ENCODE measurements at places on chromosomes 11 and 22.

GRCh38 chr22:24355574-24355973 lies 71.8 kb upstream of the ADORA2A start:
- no peak for DNase-seq

DNA sequence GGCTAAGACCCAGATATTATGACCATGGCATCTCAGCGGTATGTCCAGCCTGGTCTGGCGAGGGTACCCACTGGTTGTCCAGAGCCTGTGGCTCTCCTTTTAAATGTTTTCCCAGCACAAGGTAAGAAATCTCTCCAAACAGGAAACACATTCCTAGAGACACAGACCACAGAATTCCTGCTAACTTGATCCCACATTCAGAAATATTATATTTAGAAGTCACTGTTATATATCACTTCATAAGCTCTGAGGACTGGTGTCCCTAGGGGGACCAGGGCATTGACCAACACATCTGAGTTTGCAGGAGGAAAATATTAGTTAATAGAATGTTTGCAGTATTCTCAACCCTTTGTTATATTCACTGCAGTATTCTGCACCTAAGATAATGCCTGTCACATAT lies 23.1 kb downstream of the TMPRSS13 start:
- no peak for DNase-seq

- no peak for DNase-seq
Measured at GRCh38 chr11:128785141-128785540, 82.0 kb downstream of the KCNJ1 start.

DNA sequence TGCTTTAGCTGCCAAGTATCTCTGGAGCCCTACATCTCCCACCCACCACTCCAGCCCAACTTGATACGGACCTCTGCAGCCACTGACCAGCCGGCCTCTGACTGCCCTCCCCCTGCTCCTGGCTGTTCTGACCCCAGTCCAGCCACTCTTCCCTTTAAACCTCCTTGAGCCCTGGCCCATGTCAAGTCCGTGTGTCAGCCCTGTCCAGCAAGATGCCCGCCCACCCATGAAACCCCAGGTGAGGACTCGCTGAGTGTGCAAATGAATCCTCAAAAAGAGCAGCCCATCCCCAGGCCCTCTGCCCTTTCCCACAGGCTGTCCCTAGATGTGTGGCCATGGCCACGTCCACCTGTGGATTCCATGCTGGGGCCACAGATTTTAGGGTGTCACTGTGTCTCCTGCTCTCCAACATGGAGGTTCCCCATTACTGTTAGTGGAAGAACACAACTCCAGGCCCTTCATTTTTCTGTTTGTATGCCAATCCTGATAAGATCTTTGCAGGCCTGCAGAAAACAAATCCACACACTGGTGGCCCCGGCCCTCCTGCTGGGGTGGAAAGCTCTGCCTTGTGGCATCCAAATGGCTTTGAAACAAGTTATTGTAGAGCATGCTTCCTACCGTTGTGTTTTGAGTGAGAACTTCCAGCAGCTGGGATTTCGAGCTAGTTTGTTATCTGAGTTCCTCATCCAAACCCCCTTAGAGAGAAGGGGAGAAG lies 22.7 kb upstream of the ADORA2A start:
- no peak for DNase-seq

- no peak for DNase-seq
Measured at GRCh38 chr11:133966921-133967598, 10.3 kb upstream of the IGSF9B start.

- DNase-seq = no peak
Measured at GRCh38 chr11:69227271-69227670, 66.7 kb upstream of the MYEOV start.

DNA sequence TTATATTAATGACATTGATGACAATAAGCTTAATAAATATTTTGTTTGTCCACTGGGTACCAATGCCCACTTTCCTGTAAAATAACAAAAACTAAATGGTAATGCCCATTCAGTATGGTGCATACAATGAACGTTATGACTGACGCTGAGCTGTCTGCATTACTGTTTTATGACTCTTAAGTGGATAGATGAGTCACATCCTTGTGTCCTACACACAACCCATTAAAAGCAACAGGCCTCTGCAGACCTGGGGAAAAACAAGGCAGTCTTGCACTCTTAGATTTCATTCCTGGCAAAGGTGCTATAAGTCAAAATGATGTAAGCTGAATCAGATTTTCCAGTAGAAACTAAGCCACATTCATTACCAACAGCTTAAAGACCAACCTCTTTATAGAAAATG lies 176.3 kb upstream of the TMEM45B start:
- DNase-seq = peak; percentile 85

DNA sequence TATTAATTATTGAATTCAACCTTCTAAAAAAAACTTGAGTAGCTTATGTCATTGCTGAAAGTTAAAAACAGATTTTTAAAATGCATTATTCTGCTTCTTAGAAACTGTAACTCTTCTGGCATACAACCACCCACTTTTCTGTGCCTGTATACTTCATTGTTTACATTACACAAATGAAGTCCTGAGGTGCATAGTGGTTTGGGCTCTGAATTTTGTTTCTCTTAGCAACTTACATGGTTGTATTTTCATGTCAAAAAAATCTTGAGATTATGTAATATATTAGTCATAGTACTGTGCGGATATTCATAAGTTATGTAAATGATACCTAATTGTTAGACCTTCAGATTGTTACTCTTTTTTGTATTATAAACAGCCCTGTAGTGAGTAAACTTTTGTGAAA lies 12.2 kb downstream of the SC5D start:
- DNase-seq = no peak

GRCh38 chr11:75558939-75559843 lies 2.9 kb upstream of the SERPINH1 start:
- DNase-seq = peak; percentile 80

- DNase-seq = no peak
Measured at GRCh38 chr11:19244621-19245020, 3.9 kb upstream of the E2F8 start.

DNA sequence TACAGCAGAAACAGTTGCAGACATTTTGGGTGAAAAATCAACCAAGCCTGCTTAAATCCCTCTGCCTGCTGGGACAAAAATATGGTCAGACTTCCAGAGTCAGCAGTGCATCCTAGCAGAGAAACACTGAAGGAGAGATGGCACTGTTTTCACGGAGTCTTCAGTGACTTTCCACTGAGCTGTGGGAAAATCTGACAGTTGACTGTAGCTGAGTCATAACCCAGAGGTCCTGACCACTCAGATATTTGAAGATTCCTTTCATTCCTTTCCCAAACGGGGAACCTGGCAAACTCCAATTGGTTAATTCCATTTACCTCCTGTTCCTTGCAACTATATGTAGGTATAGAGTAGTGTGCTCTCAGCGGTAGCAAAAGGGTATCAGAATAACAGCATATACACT lies 20.9 kb upstream of the UPB1 start:
- DNase-seq = no peak

DNA sequence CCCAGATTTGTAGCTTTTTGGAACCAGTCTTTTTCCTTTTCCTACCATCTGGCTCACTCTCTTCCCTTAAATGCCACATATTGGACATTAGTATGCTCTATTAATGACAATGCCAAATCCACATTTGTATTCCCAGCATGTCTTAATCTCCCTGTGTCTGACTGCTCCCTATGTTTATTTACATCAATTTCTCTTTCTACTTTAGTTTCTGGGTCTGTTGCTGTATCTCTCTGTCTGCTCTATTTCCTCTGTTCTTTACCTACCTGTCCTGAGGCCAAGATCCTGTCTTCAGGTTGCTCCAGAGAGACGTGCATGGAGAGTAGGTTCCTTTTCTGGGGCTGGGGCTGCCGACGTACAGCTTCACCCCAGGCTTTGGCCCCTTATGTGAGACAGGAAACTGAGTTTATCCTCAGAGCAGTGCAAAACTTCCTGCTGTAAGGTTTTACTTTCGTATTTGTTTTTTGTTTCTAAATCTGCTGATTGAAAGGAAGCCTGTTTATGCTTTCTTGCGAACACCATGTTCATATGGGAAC lies 25.6 kb downstream of the OR2AG2 start:
- DNase-seq = no peak

- DNase-seq = no peak
Measured at GRCh38 chr22:19016081-19016766, 80.1 kb upstream of the PRODH start.

DNA sequence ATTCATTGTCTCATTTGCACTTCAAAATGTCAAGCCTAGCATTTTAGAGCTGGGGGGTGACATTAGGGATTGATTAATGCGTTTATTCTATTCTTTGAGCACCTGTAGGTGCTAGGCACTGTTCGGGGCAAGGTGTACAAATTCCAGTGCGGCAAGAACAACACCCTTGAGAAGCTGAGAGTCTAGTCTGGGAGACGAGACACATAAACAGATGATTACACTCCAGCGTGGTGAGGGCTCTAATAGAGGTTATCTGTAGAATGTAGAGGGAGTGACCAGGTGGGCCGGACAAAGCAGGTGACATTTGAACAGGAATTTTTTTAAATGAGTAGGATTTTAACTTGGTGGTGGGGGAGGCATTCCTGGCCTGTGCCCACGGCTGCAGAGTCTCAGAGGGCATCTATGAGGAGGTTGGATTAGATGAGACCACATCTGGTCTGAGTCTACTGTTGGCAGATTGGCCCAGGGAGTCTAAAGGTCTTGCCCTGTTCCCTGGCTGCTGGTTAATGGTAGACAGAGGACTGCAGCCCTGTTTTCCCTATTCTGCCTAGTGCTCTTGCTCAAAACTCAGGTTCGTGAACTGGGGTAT lies 970 bp downstream of the CAT start:
- DNase-seq = no peak

- no peak for DNase-seq
Measured at GRCh38 chr11:116688202-116688540, 84.6 kb downstream of the BUD13 start.

GRCh38 chr11:56693428-56693827 lies 5.5 kb upstream of the OR9G1 start:
- DNase-seq = no peak

All from fibroblast of the conjunctiva (primary cell).